ENCODE measurements at places on chromosomes 2 and 18. TPM values are rescaled to one million over a fixed set of nuclear protein-coding genes. Genes with fewer than 3 reads are reported as not detected.

Gene IGFBP2
- polyA plus RNA-seq: 30.8 TPM

Gene CD28
- polyA plus RNA-seq: under 0.01 TPM

Gene SKOR2
- polyA plus RNA-seq: not detected

Gene LONRF2
- polyA plus RNA-seq: under 0.01 TPM

Gene PLEK
- polyA plus RNA-seq: 12.6 TPM

Gene CDH2
- 1.5 TPM for polyA plus RNA-seq

Gene REG1B
- 465 TPM for polyA plus RNA-seq

- no peak for DNase-seq
Measured at GRCh38 chr2:166784296-166784946, 103.9 kb upstream of the XIRP2 start.

DNA sequence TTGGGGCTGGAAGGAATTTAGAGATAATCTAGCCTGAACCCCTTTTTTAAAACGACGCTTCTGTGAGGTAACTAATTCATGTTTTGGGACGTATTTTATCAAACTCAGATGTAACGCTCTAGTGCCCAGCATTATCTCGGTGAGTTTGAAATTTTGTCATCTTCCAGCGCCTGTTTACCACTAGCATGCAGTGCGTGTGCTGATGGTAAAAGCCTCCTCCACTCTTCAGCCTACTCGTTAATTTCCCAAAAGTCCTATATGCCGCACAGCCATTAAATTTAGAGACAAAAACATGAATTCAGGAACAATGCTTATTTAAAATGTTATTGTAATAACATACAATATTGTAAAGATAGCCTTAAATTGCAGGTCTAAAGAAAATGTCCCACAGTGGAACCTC, 2.8 kb downstream of the ZCCHC2 start:
- DNase-seq: no peak

DNA sequence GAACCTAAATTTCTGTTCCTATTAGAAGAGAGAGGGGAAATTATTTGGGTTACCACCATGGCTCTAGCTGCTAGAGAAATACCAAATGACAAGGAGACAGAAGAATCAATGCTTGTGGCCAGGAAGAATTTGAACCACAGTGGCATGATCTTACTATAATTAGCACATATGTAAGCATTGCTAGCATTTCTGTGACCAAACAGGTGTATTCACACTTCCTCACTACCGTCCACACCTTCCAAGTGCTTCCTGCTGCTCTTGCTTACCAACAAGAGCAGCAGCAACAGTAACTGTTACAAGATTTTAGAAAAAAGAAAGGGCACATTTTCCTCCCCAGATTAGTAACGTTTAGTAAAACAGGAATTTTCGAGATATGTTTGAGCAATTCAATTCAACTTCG, 60.5 kb downstream of the CDH7 start:
- DNase-seq: no peak

GRCh38 chr2:135885709-135886108, 9.5 kb upstream of the MCM6 start:
- no peak for DNase-seq

DNA sequence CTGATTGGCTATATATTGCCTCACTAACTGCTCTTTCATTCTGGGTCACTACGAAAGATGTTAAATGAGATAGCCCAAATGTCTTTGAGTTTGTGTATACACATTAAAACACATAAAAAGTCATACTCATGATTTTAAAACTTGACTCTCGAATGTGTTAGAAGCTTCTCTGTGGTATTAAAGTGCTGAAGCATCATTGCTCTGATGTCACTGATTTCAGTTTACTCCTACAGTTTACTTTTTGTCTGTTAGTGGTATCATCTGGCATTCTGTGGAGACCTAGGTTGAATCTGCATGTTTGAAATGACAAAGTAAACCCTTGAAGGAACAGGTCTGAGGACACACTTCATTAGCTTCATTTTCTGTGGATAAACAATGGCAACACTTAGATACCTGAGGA, 10.7 kb downstream of the NT5DC4 start:
- no peak for DNase-seq

- no peak for DNase-seq
Measured at GRCh38 chr2:36964496-36965058, 1.8 kb downstream of the STRN start.

DNA sequence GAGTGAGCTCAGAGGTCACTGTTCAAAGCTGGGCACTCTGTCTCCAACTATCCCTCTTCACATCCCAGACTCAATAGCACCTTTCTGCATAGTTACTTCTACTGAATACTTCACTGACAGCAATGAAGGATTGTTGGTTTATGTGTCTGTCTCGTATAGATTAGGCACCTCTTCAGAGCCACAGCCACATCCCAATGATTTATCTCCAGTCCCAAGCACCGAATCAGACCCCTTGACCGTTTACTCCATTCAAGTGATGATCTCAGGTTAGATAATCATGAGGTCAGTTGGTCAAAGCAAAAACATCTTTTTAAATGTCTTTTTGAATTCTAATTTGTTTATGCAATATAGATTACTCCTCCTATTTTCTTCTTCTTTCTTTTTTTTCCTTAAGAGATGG, 14.7 kb downstream of the NEDD4L start:
- DNase-seq: no peak

DNA sequence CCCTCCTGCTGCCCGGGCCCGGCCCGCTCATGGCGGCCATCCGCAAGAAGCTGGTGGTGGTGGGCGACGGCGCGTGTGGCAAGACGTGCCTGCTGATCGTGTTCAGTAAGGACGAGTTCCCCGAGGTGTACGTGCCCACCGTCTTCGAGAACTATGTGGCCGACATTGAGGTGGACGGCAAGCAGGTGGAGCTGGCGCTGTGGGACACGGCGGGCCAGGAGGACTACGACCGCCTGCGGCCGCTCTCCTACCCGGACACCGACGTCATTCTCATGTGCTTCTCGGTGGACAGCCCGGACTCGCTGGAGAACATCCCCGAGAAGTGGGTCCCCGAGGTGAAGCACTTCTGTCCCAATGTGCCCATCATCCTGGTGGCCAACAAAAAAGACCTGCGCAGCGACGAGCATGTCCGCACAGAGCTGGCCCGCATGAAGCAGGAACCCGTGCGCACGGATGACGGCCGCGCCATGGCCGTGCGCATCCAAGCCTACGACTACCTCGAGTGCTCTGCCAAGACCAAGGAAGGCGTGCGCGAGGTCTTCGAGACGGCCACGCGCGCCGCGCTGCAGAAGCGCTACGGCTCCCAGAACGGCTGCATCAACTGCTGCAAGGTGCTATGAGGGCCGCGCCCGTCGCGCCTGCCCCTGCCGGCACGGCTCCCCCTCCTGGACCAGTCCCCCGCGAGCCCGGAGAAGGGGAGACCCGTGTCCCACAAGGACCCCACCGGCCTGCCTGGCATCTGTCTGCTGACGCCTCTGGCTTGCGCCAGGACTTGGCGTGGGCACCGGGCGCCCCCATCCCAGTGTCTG, 767 bp downstream of the RHOB start:
- DNase-seq: peak; percentile 86

- DNase-seq: no peak
Measured at GRCh38 chr2:85611217-85611704, 605 bp downstream of the C2orf68 start.

DNA sequence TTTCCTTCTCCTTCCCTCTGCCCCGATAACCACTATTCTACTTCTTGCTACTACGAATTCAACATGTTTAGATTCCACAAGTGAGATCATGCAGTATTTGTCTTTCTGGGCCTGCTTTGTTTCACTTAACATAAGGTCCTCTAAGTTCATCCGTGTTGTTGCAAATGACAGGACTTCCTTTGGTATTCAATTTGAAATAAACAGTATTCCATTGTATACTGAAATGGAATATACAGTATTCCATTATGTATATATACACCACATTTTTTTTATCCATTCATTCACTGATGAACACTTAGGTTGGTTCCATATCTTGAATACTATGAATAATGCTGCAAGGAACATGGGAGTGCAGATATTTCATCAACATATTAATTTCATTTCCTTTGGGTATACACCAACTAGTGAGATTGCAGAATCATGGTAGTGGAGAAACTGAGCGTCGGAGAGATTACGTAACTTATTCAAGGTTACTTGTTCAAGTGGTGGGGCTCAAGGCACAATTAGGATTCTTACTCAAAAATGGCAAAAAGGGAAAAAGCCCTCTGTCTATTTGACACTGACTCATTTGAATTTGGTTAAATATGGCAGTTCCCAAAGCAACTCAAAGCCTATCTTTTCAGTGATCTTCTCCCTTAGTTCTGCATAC, 85.1 kb downstream of the CHN1 start:
- DNase-seq: no peak

DNA sequence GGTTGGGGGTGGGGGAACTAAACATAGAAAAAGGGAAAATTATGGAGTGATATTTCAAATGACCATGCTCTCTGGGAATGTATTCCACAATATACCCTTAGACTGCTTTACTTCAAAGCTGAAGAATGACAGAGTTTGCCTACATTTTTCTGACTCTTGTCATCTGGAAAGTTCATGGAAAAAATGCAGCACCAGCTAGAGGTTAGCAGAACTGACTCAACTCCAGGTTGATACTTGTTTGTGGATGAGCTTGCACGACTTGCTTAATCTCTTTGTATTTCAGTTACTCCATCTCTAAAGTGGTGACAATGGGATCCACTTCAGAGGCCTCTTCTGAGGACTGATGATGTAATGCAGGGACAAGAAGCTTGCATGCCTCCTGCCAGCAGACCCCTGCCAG, 824.0 kb upstream of the ID2 start:
- no peak for DNase-seq

GRCh38 chr2:240868286-240869108, at the start of gene AGXT:
AGXT (plus strand) TSS chr2:240868824; CDS start chr2:240868866, 42 bp downstream.
- peak; percentile 52 for DNase-seq

- no peak for DNase-seq
Measured at GRCh38 chr2:111930875-111931274, 32.5 kb downstream of the MERTK start.

DNA sequence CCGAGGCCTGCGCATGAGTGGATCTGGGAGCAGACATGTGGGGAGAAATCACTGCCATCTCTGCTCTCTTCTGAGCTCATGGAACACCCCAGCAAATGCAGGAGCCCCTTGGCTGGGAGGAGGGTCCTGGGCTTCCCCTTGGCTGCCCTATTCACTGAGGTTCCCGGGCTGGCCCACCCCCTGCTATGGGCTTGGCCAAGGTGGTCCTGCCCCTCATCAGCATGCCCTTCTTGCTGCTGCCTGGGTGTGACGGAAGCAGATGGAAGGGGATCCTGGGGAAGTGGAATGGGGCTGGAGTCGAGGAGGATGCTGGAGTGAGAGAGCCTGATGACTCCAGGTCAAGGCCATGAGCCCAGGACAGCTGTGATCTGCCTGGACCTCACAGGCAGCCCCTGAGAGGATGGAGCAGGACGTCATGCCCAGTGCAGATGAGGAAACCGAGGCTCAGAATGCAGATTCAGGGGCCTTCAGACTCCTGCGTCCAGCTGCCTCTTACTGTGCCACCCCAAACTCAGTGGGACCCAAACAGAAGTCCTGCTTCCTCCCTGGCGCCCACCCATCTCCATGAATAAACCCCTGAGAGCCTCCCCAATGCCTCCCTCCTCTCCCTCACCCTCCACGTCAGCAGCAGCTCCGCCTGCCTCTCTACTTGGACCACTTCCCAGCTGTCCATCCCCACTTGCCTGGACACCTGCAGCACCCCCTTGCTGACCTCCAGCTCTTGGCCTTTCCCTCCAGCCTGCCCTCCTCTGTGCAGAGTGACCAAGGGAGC, 4.0 kb downstream of the SNED1 start:
- peak; percentile 46 for DNase-seq

DNA sequence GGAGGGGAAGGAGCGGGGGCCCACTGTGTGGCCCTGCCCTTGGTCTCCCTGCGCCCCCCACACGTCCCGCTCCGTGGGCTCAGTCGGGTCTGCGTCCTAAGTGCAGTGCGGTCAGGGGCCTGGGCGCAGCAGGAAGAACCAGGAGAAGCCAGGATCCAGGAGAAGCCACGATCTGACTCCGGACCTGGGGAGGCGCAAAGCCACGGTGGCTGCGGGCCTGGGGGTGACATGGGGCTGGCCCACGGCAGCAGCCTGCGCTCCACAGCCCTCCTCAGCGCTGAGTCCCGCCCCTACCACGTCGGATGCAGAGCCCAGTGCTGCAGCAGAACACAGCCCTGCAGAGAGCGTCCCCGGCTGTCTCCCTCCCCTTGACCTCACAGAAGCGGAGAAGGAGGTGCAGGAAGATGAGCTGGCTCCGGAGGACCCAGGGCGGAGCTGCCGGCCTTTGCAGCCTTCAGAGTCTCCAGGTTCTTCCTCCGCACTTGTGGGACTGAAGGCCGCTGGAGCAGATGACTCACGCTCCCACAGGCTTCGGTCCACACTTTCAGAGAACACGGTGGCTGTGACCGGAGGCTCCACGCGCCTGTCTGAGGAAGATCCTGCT, 589.2 kb upstream of the SALL3 start:
- DNase-seq: no peak

GRCh38 chr18:35141567-35142274, 99.1 kb upstream of the ZNF397 start:
- no peak for DNase-seq

- no peak for DNase-seq
Measured at GRCh38 chr2:111667542-111668273, 216.3 kb downstream of the ANAPC1 start.

- no peak for DNase-seq
Measured at GRCh38 chr18:66616523-66616983, 12.7 kb upstream of the CDH19 start.

- DNase-seq: no peak
Measured at GRCh38 chr2:207499114-207499513, 30.6 kb upstream of the CREB1 start.

DNA sequence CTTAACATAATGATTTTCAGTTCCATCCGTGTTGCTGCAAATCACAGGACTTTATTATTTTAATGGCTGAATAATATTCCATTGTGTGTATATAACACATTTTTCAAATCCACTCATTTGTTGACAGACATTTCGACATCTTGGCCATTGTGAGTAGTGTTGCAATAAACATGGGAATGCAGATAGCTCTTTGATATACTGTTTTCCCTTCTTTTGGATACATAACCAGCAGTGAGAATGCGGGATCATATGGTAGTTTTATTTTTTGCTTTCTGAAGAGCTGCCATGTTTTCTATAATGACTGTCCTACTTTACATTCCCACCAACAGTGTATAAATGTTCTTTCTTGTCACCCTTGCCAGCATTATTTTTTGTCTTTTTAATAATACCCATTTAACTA, 420.3 kb upstream of the CHAC2 start:
- DNase-seq: no peak

DNA sequence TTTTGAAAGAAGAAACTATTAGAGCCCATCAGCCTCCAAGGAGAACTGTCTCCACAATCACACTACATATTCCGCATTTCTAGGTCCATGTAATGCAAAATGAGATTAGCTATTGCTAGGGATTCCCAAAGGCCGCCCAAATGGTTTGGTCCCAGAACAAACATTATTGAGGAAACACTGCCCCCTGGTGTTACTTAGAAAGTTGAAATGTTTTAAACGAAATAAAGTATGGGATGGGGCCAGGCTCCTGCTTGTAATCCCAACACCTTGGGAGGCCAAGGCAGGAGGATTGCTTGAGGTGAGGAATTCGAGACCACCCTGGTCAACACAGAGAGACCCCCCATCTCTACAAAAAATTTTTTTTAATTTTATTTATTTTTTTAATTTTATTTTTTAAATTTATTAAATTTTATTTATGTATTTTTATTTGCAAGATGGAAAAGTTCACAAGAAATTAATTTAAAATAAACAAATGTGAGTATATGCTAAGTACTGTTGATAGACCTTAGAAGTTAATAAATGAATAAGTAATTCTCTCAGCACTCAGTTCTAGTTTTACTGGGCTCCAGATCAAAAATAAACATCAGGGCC, 5.5 kb downstream of the NHEJ1 start:
- no peak for DNase-seq

- DNase-seq: no peak
Measured at GRCh38 chr2:54830546-54830945, 107.1 kb downstream of the EML6 start.

GRCh38 chr2:96541398-96542152, 5.0 kb downstream of the ARID5A start:
- DNase-seq: peak; percentile 43

Measured in sigmoid colon (tissue), 7 donors.